T-helper 17 cell (primary cell): ENCODE measurements at places on chromosomes 16 and 17.

GRCh38 chr16:25553711-25554436, 137.9 kb upstream of the HS3ST4 start:
- no peak for DNase-seq

DNA sequence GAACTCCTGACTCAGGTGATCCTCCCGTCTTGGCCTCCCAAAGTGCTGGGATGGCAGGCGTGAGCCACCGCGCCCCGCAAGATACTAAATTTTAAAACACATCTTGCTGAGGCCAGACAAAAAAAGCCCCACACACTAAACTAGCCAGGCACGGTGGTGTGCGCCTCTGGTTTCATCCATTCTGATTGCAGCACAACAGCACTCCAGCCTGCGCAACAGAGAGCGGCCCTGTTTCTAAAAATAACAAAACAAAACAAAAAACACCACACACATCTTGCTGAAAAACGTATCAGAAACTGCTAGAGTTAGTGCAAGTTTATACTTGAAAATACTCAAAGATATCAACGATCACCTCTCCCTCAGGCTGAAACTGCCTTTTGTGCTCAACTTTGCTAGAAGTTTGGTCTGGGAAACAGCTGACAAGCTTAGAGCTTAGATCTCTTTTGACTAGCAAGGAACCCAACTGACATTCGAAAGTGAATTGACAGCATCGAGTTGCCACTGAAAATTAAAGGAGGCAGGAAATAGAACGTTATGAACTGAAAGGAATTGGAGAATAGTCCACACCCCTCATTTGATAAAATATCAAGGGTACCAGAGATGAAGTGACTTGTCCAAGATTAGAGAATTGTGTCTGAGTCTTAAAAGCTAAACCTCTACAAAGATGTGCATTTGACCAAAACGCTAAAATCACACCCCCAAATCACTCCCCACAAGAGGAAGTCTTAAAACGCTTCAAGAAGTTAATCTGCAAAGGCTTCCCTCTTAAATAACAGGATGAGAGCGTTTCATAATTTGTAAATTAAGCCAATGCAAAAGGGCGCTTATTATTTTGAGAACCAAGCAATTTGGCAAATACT, 908 bp downstream of the COG4 start:
- no peak for DNase-seq

DNA sequence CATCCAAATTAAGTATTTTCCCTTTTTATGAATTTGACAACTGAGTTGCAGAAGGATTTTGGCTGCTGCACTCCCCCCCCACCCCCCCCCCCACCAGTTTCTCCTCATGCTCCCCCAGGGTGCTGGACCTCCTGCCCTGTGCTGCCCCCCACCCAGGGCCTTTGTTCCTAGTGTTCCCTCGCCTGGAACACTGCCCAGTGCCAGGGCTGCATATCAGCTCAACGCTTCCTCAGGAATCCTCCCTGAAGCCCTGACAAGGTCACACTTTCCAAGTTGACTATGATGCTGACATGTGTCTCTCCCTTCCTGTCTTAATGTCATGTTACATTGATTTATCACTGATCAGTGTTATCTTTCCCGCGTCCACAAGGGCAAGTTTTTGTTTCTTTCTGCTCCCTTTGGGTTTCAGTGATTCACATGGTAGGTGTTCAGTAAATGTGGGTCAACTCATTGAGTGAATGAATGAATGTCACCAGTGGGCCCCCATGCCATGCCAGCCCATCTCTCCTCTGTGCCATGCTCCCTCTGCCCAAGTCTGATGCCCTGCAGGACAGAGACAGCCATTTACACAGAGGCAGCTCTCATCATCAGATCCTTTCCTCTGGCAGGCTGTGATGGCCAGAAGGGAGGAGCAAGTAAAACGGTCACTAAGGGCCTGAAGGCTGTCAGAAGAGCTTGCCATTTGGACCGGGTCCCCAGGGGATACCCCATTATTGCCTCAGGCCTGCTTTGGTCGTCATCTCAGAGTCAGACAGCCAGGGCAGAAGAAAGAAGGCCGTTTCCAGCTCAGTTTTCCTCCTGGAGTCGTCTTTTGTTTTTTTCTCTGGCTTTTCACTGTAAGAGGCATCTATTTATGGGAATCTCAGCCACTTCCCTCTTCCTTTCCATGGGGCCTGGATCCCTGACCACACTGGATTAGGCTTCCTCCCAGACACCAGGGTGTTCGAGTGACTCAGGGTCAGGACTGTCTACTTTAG, 386.2 kb downstream of the SNX29 start:
- no peak for DNase-seq

DNA sequence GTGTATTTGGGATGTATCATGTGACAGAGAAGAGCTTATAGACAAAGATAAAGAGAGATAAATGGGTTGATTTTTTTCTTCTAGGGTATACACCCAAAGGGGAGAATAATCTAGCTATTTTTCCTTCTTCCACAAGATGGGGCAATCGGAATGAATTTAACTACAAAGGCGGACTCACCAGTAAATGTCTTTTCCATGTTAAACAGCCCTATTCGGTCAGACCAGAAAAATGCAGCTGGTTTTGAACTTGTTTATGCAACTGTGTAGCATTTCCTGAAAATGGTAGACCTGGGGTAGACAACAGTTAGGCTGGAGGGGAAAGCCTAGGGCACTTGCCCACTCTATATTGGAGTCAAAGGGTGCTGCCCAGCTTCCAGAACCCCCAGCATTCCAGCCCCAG, 477.1 kb downstream of the TOX3 start:
- DNase-seq: no peak

- no peak for DNase-seq
These were observed 43.6 kb downstream of the TBC1D16 start for GRCh38 chr17:79991924-79992648.

- DNase-seq: no peak
These were observed 339 bp downstream of the N4BP1 start for GRCh38 chr16:48609652-48610029.

- DNase-seq: no peak
These were observed 656 bp upstream of the FUS start for GRCh38 chr16:31179219-31179746.

DNA sequence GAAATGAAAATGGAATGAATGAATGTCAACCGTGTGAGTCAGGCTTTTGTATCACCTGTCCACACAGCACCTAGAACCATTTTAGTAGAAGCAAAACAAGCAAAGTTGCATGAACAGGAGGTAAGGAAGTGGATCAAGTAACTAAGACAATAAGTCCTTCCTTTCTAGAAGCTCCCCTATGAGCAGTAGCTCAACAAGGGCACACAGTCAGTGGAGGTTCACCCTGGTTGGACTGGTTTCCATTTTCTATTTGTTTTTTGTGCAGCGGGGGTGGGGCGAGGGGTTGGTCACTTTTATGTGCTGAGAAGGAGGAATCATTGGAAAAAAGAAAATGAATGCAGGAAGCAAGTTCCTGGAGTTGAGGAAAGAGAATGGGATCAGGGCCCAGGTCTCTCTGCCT, 4.0 kb upstream of the HSBP1 start:
- DNase-seq: no peak

DNA sequence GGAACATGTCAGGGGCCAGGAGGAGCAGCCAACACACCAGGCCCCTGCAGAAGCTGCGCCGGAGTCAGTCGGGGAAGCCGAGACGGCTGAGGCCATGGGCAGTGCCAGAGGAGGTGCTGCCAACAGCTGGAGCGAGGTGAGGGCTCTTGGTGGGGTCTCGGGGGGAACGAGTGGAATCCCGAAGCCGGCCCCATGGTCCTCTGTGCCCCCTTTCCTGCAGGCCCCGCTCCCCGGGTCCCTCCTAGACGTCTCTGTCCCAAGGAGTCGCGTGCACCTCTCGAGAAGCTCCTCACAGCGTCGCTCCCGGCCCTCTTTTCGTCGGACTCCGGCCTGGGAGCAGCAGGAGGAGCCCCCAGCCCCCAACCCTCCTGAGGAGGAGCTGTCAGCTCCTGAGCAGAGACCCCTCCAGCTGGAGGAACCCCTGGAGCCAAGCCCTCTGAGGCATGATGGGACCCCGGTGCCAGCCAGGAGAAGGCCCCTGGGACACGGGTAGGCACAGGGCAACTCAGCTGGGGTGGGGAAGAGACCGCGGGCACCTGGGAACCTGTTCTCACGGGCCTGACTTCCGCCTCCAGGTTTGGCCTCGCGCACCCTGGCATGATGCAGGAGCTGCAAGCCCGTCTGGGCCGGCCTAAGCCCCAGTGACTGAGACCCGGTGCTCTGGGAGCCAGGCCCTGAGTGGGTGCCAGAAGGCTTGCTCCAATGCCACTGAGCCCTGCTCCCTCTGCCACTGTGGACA, 3.6 kb downstream of the APOBR start:
- no peak for DNase-seq

GRCh38 chr16:84485255-84486010, 19.0 kb downstream of the MEAK7 start:
- no peak for DNase-seq

DNA sequence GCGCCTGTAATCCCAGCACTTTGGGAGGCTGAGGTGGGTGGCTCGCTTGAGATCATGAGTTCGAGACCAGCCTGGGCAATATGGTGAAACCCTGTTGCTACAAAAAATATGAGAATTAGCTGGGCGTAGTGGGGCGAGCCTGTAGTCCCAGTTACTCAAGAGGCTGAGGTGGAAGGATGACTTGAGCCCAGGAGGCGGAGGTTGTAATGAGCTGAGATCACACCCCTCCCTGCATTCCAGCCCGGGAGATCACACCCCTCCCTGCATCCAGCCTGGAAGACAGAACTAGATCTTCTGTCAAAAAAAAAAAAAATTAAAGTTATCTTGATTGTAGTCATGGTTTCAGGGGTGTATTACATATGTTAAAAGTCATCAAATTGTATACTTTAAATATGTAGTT, 26.8 kb upstream of the GLG1 start:
- DNase-seq: no peak

DNA sequence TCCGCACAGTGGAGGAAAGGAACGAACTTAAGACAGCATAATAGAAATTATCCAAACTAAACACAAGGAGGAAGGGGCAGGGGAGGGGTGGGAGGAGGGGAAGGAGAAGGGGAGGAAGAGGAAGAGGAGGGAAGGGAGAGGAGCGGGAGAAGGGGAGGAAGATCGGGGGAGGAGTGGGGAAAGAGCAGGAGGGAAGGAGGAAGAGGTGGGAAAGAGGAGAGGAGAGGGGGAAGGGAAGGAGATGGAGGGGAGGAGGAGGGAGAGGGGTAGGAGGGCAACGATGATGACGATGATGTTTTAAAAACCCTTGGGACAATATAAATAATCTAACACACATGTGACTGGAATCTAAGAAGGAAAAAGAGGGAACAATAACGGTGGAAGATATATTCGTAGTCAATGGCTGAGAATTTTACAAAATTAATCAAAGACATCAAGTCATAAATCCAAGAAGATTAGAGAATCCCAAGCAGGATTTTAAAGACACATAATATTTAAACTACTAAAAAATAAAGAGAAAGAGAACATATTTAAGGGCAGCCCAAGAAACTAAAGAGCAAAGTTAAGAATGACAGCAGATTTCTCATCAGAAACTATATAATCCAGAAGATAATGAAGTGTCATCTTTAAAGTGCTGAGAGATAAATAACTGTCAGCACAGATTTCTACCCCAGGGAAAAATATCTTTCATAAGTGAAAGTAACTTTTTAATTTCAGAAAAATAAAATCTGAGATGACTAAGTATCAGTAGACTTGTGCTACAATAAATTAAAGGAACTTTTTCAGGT, 30.2 kb downstream of the C16orf95 start:
- DNase-seq: no peak

GRCh38 chr16:23753908-23754593, 775 bp upstream of the CHP2 start:
- DNase-seq: no peak

DNA sequence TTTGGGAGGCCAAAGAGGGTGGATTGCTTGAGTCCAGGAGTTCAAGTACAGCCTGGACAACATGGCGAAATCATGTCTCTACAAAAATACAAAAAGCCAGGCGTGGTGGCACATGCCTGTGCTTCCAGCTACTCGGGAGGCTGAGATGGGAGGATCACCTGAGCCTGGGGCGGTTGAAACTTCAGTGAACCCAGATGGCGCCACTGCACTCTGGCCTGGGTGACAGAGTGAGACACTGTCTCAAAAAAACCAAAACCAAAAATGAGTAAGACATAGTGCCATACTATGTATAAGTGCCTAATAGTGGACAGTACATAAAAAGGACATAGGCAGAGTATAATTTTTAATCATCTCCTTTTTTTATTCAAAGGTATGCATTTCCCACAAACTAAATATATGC, 4.0 kb downstream of the CTC1 start:
- no peak for DNase-seq

DNA sequence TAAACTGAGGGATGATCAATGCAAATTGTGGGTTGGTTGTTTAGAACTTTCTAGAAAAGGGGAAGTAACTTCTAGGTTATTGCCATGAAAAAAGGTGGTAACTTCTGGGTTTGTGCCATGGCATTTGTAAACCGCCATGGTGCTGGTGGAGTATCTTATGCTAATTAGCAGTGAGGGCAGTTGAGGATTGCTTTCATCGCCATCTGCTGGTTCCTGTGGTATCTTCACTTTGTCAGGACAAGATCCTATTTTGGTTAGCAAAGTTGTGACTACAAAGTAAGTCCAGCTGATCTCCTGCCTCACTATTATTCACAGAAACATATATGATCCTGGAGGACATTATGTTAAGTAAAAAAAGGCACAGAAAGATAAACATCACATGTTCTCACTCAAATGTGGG, 1332.3 kb downstream of the CDH11 start:
- no peak for DNase-seq

DNA sequence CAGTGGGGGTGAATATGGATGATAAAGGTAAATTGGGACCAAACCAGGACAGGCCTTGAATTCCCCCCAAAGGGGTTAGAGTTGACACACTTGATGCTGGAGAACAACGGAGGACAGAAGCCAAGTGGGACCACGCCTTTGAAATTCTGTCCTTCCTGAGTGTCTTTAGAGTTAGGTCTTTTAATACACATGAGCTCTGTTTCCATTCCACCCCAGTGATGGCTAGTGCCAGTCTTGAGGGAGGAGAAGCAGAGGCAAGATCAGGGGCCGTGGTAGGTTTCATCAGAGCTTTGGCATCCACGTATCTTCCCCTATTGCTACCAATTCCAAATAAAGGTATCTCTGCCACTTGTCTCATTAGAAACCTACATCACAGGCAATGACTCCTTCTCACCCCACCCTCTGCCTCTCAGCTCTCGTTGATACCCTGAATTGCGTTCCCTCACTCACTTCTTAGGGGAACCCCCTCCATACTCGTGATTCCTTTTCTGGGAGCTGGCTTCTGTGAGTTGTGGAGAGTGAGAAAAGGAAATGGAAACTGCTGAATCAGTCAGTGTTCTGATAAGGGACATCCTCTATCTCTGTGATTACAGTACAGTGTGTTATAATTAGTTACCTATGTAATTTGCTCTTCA, 2.4 kb upstream of the CCL3L1 start:
- no peak for DNase-seq

GRCh38 chr16:50664270-50664669, 16.8 kb downstream of the SNX20 start:
- DNase-seq: no peak

DNA sequence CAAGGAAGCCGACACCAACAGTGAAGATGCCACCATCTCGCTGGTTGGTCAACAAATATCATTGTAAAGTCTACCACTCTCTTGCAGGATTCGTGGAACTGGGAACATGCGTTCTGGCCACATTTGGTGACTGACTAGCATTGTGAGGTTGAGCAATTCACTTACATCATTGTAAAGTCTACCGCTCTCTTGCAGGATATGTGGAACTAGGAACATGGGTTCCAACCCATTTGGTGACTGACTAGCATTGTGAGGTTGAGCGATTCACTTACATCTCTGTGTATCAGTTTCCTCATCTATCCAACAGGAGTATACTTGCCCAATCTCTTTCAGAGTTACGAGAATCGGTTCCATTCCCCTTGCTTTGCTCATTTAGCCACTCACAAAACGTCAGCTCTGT, 42.6 kb upstream of the RPH3AL start:
- DNase-seq: no peak

GRCh38 chr16:80947708-80948625, 58.7 kb downstream of the CMC2 start:
- DNase-seq: no peak
